Metanephros (tissue), 2 donors: ENCODE measurements at places on chromosomes 7 and 10. TPM values are rescaled to one million over a fixed set of nuclear protein-coding genes. Genes with fewer than 3 reads are reported as not detected.

The CPA4 gene
- 0.41 TPM for total RNA-seq

The PRSS2 gene
- total RNA-seq = 0.58 TPM

The ATG9B gene
- 0.70 TPM for total RNA-seq

The MBLAC1 gene
- total RNA-seq = 4.8 TPM

The PRF1 gene
- 2.0 TPM for total RNA-seq

The GNG11 gene
- total RNA-seq = 22.5 TPM

The ENTPD7 gene
- 20.2 TPM for total RNA-seq

The JAKMIP3 gene
- 0.35 TPM for total RNA-seq

The UCN3 gene
- not detected for total RNA-seq

The SFTPA1 gene
- 0.88 TPM for total RNA-seq

The MKLN1 gene
- 63.6 TPM for total RNA-seq

The LBX1 gene
- 1.5 TPM for total RNA-seq

The AKR1C2 gene
- 7.9 TPM for total RNA-seq

The NKX6-2 gene
- 0.06 TPM for total RNA-seq

The CC2D2B gene
- total RNA-seq = 3.8 TPM

The PPP1R3C gene
- total RNA-seq = 141 TPM

The VSTM4 gene
- 21.5 TPM for total RNA-seq

The HOXA6 gene
- 72.5 TPM for total RNA-seq

The CLEC2L gene
- 0.70 TPM for total RNA-seq

The AGR2 gene
- total RNA-seq = 26.9 TPM

The SUN3 gene
- not detected for total RNA-seq

The NPTX2 gene
- 2.3 TPM for total RNA-seq

The PRSS37 gene
- total RNA-seq = not detected

The ACHE gene
- 25.6 TPM for total RNA-seq

The ATP6V1F gene
- 120 TPM for total RNA-seq

The ITIH2 gene
- total RNA-seq = 0.58 TPM

The CHST3 gene
- 28.2 TPM for total RNA-seq

The CALHM3 gene
- not detected for total RNA-seq

The AGBL3 gene
- 2.9 TPM for total RNA-seq

The PNLIPRP1 gene
- not detected for total RNA-seq

The UNC5B gene
- total RNA-seq = 44.9 TPM

The RASSF4 gene
- 24.1 TPM for total RNA-seq

The GRM3 gene
- 0.18 TPM for total RNA-seq

The SDK1 gene
- total RNA-seq = 17.6 TPM

The HGF gene
- total RNA-seq = 4.4 TPM

The CADPS2 gene
- total RNA-seq = 54.0 TPM

The NXPH1 gene
- 0.23 TPM for total RNA-seq

The GNAT3 gene
- not detected for total RNA-seq
